H4 (cell line): ENCODE measurements at places on chromosomes 5 and 9. TPM values are rescaled to one million over a fixed set of nuclear protein-coding genes. Genes with fewer than 3 reads are reported as not detected.

GRCh38 chr5:138809391-138809790, 56.2 kb downstream of the CTNNA1 start:
- DNase-seq, result no peak

DNA sequence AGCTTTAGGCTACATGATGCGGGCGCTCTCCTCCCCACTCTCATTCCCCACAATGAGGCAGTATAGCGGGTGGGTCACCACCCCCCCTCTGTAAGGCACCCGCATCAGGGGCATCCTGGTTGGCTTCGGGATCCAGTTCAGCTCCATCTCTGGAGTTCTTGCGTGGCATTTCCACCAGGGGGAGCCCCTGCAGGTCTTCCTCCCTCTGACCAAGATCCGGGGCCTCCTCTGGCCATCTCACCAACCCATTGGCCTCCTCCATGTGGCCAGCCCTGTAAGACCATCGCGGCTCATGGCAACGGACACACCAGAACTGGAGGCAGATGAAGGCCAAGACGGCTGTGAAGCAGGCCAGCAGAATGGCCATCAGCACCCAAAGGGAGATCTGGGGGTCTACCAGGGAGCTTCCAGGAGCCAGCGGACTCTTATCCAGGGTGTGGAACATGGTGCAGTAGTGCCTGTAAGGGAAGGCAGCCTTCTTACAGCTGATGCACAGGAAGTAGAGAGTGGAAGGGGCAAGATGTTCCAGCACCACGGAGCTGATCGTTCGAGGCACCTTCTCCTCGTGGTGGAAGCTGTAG, 77.0 kb downstream of the CYFIP2 start:
- peak; percentile 37 for DNase-seq

DNA sequence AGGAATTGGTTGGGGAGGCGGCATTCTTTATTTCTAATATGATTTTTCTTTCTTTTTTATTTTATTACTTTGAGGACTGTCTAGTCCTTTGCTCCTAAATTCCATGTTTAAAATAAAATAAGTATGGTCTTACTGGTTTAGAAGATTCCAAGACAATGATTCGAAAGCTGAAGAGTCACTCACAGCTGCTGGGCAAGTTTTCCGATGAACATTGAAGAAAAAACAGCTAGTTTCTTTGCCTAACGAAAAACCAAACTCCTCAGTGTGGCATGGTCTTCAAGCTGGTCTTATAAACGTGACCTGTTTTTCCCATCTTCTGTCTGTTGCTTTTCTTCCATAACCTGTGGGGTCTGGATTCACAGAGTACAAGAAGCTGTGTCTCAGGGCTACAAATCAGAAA, 25.1 kb downstream of the ZNF474 start:
- no peak for DNase-seq

- no peak for DNase-seq
These were observed 198.4 kb upstream of the NR3C1 start for GRCh38 chr5:143601917-143602333.

DNA sequence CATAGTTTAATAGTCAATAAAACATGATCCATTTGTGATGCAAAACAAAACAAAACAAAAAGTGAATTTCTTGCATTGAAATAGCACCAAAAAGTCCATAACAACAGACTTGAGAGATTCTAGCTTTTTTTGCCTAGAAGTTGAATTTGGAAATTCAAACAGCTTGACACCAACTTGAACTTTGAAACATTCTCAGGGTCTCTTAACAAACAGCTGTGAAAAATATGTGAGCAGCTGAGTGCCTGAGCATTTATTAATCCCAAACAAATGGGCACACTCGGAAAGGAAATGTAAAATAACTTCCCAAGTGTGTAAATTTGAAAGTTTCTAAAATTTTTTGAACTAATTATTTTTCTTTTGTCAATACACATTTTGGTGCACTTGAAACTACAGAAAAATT, 56.0 kb upstream of the HMHB1 start:
- no peak for DNase-seq

DNA sequence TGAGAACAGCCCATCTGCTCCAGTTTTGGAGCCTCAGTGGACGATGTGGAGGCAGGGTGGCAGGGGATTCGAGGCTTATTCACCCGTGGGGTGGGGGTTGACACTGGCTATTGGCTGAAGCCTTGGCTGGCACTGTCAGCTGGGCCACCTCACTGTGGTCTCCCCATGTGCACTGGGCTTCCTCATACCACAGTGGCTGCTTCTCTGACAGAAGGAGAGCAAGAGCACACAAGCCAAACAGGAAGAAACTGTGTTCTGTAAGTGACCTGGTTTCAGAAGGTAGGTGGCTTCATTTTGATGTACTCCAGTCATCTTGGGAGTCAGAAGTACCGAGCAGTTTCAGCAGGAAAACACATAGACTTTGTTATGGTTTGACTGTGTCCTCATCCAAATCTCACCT, 24.7 kb upstream of the CTNND2 start:
- DNase-seq, result no peak

DNA sequence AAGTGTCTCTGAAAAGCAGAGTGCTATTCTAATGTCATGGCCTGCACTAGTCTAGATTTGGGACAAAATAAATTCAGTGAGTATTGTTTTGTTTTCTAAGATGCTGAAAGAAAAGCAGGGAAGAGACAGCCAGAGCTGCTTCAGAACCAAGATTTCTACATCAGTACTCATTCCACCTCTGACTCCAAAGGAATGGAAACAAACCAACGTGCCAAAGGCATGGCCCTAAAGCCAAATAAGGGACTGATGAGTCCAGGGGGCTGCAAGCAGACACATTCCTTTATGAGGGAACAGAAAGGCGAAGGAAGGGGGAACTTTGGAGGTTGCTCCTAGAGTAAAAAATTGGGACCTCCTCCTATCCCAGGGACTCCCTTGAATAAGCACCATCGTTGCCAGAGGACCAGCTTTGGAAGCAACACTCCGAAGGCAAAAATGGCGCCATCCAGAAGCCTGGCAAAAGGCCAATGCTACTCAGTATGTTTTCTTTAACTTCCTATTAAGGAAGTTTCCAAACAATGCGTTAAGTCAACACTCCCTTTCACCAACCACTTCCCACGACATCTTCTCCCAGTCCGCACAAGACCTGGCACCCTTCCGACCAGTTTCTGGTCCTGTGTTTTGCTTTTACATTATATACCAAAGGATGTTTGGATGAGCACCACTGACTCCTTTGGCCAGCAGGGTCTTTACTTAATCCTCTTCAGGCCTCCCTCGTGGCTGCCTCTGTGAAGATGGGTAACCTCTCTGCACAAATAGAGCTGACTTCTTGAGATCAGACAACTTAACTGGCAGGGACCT, 31.6 kb downstream of the ADAM19 start:
- DNase-seq, result peak; percentile 54

- DNase-seq, result peak; percentile 16
These were observed 21.5 kb upstream of the KLF9 start for GRCh38 chr9:70435948-70436347.

GRCh38 chr9:134968011-134968822, 50.5 kb upstream of the FCN1 start:
- DNase-seq, result peak; percentile 44

- no peak for DNase-seq
These were observed 12.7 kb upstream of the MARCHF11 start for GRCh38 chr5:16192311-16192710.

The SAPCD2 gene
- total RNA-seq, result 5.9 and 12.4 TPM in 2 replicates

The ACTBL2 gene
- 6.7 and 7.0 TPM in 2 replicates for total RNA-seq

The PCDHA7 gene
- total RNA-seq, result 0.04 and 0.06 TPM in 2 replicates

The ANKRD55 gene
- total RNA-seq, result 0.45 and 1.2 TPM in 2 replicates

The CCNO gene
- total RNA-seq, result 1.4 and 2.4 TPM in 2 replicates

The PCDHA4 gene
- 0.02 and 0.04 TPM in 2 replicates for total RNA-seq

The PDE6A gene
- 0.02 TPM in 1 of 2 replicates, not detected in the other for total RNA-seq
